ENCODE measurements at places on chromosomes 1 and 21.

GRCh38 chr1:117286145-117286544 lies 75.4 kb upstream of the VTCN1 start:
- DNase-seq: no peak

DNA sequence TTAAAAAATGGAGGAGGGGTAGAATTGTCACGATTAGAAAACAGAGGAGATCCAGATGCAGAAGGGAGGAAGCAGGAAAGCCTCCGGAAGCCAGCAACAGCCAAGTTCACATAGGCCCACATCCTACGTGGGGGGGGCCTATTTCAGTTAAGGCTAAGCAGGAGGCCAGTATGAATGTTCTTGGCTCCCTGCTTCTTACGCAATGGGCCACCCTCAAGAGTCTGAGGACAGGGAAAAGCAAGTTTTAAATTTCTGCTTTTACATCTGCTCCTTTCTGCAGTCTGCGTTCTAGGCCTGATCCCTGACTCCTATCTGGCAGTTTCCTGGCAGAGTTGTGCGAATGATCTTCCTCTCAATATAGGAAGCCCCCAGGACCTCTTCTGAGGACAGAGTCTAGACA lies 30.6 kb downstream of the RABIF start:
- DNase-seq: peak; percentile 21

- no peak for DNase-seq
Measured at GRCh38 chr1:244341455-244342450, 110.0 kb downstream of the ADSS2 start.

- peak; percentile 80 for DNase-seq
Measured at GRCh38 chr1:186082235-186082937, 292.7 kb downstream of the TPR start.

DNA sequence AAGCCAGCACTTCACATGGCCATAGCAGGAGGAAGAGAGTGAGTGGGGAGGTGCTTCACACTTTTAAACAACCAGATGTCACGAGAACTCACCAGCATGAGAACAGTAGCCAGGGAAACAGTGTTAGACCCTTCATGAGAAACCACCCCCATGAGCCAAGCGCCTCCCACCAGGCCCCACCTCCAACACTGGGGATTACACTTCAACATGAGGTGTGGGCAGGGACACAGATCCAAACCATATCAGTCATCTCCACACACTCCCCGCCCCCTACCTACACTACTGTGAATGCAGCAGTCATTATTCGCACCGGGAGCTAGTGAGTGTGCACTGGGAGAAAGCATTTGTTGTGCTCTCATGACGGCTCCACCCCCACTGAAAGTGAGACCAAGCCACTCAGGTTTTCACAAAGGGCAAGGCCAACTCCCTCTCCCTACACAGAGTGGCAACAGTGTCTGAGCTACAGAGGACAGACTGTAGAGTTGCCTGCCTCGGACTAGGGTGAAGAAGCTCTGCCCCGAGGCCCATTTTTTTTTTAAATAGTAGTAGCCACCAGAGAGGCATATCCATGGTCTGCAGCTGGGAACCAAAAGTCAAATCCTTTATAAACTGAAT lies 125.6 kb downstream of the BARHL2 start:
- no peak for DNase-seq

DNA sequence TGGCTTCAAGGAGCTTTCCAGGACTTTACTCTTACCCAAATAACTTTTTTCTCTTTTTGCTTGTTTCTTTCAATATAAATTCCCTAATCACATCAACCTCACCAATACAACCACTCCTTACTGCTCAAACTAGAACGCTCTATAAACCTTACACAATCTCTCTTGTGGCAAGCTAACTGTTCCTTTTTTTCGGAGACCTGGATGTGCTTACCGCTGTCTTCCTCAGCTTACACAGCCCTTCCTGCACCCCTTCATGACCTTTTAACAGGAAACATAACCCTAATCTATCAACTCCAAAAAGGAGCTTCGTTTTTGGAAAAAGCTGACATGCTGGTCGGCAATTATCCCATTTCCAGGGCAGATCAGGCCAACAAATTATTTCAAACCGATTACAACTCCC lies 24.1 kb upstream of the SLC2A5 start:
- no peak for DNase-seq

GRCh38 chr1:35656148-35656862 lies 15.0 kb upstream of the PSMB2 start:
- DNase-seq: peak; percentile 13

GRCh38 chr1:198649968-198650338 lies 11.1 kb downstream of the PTPRC start:
- no peak for DNase-seq

DNA sequence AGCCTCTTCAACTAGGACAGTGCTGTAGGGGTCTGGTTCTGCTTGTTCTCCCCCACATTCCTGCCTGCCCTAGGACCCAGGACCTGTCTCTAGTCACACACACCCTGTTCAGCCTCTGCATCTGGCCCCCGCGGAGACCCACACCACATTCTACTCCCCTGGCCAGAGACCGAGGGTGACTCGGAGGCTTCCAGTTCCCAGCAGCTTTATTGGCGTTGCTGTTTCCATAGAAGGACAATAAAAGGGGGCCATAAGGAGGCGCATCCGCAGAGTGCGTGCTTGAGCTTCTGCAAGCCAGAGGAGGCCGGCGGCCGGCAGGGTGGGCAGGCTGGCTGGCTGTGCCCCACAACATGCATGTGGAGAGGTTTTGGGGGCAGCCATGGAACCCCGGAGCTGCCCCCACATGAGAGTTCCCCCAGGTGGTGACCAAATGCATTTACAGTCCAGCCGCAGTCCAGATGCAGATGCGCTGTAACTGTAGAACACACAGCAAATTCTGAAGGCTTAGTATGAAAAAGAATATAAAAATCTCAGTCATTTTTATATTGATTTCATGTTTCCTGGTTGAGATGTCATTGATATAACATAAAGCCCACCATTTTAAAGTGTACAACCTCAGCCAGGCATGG lies 52.4 kb downstream of the PDE9A start:
- DNase-seq: no peak

DNA sequence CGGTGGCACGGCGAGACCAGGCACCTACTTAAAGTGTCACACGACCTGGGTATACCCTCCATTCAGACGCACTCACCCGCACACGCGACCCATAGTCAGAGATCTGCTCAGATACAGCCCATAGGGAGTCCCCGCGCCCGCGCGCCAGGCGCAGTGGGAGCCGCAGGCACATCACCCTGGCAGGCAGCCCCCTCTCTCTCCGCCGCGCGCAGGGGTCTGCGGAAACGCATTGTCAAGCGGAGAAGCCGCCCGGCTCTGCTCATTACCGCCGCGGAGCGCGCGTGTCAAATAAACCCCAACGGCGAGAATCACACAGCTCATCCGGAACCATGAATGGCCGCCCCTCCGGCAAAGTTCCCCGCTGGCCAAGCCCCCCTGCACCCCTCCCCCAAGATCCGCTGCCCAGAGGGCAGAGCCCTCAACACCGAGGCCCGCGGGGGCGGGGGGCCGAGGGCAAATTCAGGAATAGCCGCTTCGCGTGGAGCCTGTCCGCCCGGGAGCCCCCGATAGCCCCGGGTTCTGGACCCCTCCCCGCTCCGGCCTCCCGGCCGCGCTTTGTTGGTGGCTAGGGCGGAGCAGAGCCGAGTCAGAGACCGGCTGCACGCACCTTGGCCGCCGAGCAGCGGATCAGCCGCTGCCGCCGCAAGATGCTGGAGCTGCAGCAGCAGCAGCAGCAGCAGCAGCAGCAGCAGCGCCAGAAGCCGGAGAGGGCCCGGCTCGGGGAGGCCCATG lies 522 bp downstream of the LRP8 start:
- no peak for DNase-seq

DNA sequence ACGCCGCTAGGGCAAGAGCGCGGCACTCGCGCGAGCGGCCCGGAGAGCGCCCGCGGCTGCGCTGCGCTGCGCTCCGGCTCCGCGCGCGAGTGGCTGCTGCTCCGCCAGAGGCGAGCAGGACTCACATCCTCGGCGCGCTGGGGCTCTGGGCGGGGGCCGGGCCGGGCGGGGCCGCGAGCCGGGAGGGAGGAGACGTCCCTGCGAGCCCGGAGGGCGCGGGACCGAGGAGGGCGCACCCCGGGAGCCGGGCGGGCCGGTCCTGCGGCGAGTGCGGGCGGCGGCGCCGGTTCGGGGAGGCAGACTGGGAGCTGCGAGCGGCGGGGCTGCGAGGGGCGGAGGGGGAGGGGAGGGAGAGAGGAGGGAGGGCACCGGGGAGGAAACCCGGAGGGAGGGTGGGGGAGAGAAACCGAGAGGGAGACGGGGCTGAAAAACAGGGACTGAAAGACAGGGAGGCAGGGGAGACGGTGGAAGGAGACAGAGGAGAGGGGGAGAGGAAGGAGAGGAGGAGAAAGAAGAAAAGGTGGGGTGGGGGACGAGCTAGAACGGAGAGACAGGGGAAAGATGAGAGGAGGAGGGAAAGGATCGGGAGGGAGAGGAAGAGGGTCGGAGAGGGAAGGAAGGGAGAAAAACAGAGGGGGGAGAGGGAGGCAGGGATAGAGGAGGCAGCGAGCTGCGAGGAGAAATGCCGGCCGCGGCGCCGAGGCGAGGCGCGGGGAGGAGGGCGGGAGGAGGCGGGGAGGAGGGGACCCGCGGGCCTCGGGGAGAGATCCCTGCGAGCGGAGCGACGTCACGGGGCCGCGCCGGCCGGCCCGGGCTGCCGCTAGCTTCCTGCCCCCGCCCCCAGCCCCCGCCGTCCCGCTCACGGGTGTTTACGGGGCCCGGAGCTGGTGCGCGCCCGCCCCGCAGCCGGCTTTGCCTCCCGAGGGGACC lies at the start of gene CAMK2N1:
CAMK2N1 (minus strand) TSS at position 684 of the 930 bp plus-strand sequence. CDS start 831 bp downstream, outside the sequence.
- peak; percentile 62 for DNase-seq

DNA sequence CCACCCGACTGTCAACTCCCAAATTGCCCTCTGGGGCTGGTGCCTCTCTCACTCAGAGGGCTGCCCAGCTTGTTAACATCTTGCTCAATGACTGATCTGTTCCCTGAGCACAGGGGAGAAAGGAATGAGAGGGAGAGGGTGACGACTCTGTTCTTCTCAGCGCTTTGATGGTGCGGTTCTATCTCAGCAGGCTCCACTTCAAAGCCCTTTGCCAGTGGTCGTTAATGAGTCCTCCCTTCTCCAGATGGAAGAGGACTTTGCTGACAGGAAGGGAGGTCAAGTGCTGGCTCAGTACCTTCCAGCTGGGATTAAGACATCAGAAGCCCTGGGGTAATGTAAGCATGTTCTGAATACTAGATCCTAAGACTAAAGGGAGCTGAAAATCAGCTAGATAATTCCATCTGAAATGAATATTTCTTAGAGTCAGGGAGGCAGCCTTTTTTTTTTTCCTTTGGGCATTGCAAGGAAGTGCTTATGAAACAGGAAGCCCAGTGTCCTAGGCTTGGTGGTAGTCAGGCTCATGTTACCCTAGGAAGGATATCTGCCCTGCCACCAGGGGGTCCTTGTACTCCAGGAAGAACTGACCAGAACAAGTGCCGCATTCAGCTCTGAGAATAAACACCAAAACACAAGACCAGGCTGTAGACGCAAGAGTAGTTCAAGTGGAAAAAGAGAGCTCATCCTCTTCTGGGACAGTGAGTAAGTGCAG lies 4.7 kb downstream of the FMOD start:
- DNase-seq: no peak

DNA sequence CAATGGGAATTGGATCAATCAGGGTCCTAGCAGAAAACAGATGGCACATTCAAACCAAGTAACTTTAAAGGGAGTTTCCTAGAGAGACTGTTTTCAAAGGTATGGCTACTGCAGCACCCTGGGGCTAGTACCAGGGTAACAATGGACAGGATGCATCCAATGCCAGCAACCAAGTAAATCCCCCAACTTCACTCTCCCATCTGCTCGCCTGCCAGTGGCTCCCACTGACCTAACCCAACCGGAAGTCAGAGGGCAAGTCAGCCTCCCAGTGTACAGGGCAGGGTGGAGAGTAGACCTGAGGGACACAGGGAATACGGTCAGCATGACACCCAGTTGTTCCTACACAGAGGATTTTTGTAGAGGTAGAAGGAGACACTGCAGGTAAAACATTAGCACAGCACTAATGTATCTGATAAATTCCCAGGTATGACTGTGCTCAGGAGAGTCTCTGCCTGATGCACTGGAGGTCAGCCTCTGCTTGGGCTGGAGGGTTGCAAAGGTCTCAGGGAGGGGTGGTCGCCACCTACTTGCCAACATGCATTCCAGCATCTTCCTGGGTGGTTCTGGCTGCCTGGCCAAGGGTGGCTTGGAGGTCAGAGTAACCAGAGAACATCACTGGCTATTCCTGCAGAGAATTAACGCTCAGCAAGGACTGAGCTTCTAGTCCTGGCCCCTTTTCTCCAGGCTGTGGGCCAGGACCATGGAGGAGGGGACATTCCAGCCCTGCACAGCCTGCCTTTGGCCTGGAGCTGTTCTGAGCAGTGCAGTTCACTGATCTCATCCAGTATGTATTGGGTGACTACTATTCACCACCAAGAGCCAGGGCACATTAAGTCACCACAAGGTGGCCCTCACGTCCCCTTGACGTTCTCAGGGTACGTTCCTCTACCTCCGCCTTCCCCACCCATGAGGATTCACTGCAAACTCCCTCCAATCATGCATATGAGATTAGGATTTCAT lies 5.1 kb upstream of the GJA4 start:
- DNase-seq: no peak

DNA sequence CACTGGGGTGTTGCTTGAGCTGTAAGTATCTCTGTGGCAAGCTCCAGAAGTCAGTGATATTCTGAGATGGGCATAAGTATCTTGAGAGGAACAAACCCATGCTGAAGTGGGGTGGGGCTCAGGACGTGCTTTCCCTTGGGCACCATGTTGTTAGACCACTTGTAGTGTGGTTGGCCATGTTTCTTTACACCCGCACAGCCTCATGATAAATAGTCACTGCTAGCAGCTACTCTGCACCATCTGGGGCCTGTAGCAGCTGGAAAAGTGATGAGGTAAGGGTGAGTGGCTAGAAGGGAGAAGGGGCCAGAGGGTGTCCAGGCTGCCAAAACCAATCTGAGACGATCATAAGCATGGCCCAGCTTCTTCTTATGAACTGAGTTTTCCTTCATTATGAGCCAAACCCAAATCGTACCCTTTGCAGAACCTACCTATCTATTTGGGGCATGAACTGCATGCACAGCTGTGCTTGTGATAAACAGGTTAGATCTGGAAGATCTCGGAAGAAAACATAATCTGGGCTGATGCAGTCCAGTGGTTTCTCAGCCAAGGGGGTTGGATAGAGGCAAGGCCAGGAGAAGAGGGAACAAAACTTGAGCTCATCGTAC lies 91.9 kb upstream of the IRF2BP2 start:
- no peak for DNase-seq

DNA sequence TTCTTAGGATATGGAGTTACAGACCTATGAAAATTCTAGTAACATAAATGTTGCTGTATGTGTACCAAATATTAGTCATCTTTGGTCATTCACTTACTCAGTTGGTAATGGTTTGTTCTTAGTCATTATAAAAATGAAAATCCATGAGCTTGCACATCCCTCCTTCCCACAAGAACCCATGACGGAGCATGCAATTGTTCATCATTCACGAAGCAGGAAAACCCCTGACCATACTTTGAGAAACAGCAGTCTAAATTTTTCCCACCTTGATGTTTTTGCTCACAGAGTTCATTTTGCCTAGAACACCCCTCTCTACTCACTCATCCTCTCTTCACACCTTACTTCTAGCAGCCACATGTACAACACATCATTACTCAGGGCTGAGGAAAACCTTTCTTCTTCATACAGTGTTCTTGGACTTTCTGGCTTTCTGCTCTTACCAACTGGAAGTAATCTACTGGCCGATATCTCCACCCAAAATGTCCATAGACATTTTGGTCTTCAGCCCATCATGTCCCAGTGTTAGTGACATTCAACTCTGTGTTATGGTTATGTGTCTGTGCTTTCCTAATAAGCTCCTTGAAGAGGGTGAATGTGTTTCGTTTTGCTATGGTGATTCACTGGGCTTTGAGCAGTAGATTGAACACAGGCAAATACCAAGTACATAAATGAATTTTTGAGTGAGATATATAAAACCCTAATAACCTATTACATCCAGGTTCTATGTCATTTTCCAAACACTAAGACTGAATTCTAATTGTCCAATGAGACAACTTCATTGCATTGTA lies 189.9 kb downstream of the ZC3H11B start:
- peak; percentile 69 for DNase-seq

All from fibroblast of skin of right quadriceps (primary cell).